A549 (cell line): ENCODE measurements at places on chromosomes 5 and 9. TPM values are rescaled to one million over a fixed set of nuclear protein-coding genes. Genes with fewer than 3 reads are reported as not detected.

UBQLN1 gene
- polyA plus RNA-seq: 87.5 to 93.5 TPM (median 90.0 TPM) in 3 replicates

PRELID1 gene
- polyA plus RNA-seq: 234 to 268 TPM (median 250 TPM) in 3 replicates

DNA sequence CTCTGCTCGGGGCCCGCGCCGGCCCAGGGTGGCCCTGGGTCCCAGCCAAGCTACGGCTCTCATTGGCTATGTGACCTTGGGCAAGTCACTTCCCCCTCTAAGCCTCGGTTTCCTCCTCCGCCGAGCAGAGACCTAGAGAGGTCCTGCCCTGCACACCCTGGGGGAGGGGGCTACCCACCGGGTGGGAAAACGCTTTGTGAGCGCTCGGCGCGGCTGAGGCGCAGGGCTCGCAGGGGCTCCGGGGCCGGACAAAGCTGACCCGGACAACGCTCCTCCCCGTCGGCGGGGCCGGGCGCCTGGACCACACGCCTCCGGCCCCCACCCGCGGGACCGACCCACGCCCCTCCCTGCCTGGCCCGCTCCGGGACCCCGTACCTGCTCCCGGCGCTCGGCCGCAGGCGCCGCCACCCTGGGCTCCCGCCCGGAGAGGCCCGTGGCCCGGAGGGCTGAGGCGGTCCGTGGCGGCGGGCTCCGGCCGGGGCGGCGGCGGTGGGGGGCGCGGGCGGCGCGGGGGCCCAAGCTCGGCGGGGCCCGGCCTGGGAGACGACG lies 85.7 kb upstream of the MELK start:
- peak; percentile 16 for DNase-seq

- DNase-seq: no peak
Observed at GRCh38 chr9:89743216-89743572, 138.4 kb downstream of the GADD45G start.

DNA sequence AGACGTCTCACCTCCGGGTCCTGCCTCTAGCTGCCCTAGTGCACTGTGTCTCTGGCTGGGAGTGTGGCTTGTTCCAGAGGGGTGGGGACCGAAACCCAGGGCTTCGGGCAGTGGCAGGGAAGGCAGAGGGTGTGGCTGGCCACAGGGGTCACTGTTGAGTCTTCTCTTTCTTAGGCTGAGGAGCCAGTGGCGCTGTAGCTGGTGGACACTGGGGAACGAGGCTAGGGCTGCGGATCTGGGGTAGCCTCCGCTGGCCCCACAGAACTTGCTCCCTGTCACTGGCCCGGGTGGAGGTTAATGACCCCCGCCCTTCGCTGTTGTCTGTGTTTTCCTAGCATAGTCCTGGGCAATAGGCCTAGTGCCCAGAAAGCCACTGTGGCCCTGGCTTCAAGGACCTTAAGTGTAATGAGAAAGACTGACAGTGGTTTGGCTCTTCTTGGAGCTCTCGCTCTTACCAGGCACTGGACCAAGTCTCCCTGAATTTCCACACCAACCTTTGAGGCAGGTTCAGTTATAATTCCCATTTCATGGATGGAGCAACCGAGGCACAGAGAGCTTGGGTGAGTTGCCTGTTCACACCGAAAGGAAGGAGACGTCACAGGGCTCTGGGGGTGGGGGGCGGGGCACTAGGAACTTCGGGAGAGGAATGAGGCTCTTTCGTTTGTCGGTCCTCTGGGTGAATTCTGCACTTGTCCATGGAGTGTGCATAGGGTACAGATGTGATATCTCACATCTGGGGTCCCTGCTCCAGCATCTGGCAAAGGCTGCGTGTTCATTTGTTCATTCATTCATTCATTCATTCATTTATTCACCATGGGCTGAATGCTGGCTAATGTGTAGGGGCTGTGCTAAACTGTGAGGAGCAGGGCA lies 4.8 kb upstream of the IER5L start:
- DNase-seq: peak; percentile 71

- no peak for DNase-seq
Observed at GRCh38 chr5:2019716-2020115, 137.0 kb upstream of the IRX4 start.

DNA sequence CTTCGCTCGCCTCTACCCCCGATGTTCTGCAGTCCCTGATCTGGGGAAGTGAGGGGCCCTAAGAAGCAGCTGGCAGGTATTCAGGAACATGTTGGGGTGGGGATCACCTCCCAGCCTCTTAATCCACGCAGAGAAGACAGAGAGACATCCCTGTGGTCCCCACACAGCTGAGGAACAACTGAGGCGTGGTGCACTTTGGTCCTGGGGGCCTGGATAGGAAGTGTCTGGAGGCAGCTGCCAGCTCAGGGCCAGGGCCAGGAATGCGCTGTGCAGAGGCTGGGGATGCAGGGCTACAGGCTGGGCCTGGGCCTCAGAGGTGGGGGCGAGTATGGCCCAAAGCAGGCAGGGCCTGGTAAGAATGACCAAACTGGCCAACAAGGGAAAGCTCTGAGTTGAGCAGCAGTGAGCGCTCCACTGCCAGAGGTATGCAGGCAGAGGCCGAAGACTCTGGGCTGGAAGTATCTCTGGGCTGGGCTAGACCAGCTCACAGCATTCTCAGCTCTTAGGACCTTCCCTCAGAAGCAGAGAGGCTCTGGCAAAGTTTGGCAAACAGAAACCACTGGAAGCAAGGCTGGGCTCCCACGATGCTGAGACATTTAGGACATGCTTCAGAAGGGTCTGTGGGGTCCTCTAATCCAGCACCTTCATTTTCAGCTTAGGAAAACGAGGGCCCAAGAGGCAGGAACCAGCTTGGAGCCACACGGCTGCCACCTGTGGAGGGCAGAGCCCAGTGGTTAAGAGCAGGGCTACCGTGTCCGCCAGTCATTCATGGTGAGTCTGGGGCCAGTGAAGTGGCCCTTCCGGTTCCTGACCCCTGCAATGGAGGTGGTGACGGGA lies 174.4 kb downstream of the GAPVD1 start:
- DNase-seq: no peak
